ENCODE measurements at places on chromosomes 11 and 22. TPM values are rescaled to one million over a fixed set of nuclear protein-coding genes. Genes with fewer than 3 reads are reported as not detected.

Gene HBE1
- not detected for total RNA-seq

Gene SHANK2
- not detected for total RNA-seq

Gene DKK3
- total RNA-seq: 223 TPM

Gene RTN4RL2
- total RNA-seq: under 0.01 TPM

Measured in epithelial cell of umbilical artery (primary cell).